ENCODE measurements at places on chromosomes 5 and 9.

GRCh38 chr9:103789686-103790085, 304.4 kb upstream of the SMC2 start:
- DNase-seq: no peak

DNA sequence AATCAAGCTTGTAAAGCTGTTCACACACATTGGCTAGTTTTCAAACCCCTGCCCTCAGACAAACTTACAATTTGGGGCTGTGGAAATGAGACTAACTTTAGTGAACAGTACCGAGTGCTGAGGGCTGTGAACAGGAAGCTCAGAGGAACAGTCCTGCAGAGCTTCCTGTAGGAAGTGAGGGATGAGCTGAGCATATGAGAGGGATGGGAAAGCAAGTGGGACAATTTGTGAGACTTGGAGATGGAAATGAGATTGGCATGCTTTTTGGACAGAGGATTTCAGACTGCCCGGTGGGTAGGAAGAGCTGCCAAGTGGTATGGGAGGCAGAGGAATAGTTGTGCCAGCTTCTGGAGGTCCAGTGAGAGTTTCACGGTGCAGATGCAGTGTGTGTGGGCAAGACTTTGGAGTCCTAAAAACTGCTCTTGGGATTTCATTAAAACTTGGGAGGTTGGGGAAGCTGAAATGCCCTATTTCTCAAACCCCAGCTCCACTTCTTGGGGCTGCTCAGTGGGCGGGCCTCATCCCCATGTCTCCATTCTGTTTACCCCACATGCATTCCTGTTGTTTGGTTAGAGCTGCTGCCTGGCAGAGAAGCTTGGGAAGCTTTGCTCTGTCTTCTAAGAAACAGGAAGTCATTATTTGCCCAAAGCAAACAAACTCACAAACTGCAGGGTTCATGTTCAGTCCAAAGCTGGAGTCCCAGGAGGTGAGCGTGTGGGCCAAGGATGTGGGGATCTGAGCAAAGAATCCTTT, 267.5 kb downstream of the ZSWIM6 start:
- DNase-seq: no peak

GRCh38 chr9:133682818-133683585, 46.8 kb downstream of the DBH start:
- no peak for DNase-seq

- DNase-seq: no peak
Measured at GRCh38 chr5:113488645-113489184, 462 bp upstream of the MCC start.

GRCh38 chr5:166379517-166379916, 1911.9 kb upstream of the WWC1 start:
- DNase-seq: no peak

GRCh38 chr9:111985315-111985714, 88.7 kb downstream of the UGCG start:
- no peak for DNase-seq

- no peak for DNase-seq
Measured at GRCh38 chr5:41968153-41968723, 43.2 kb downstream of the FBXO4 start.

DNA sequence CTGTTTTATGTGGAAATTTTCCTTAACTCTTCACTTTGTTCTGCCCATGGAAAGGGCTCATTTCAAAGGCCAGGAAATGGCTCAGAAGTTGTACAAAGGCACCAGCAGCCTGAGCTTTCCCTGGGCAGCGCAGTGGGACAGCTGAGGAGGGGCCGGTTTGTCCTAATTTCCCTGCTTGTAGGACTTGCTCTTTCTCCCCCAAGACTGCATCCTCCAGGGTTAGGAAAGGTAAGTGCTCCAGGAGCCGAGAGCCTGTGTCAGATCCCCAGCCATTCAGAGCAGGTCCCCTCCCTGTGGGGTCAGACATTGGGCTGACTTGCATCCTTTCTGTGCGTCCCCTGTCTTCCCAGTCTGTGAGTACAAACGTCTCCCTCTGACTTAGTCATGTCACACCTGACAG, 43.5 kb downstream of the AGXT2 start:
- DNase-seq: no peak

DNA sequence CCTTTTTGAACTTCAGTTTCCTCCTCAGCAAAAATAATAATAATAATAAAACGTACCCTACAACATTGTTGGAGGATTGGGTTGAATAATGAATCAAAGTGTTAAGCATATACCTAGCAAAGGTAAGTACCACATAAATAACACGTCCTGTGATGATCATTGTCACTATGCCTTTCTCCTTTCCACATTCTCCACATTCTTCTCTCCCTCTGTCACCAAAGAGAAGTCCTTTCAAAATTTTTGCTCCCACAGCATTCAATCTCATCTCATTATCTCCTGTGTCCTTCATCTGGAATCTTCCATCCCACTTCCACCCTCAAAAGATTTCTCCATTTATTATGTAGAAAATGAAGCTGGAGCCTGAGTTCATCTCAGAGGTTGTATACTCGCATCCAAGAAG, 7.2 kb upstream of the ALDOB start:
- DNase-seq: no peak

Data from CD4-positive, alpha-beta T cell treated with Interleukin-1 beta for 1 hour (primary cell).